Upper lobe of right lung (tissue), 1 donor: ENCODE measurements at places on chromosomes 1 and 21. TPM values are rescaled to one million over a fixed set of nuclear protein-coding genes. Genes with fewer than 3 reads are reported as not detected.

The TTLL10 gene
- not detected for total RNA-seq

The TRABD2B gene
- 1.2 TPM for total RNA-seq

The KRTAP13-2 gene
- total RNA-seq, result not detected

The PAQR6 gene
- total RNA-seq, result 1.9 TPM

The BTBD19 gene
- 9.2 TPM for total RNA-seq

The ZSCAN20 gene
- 4.3 TPM for total RNA-seq

The HMCN1 gene
- 45.4 TPM for total RNA-seq

DNA sequence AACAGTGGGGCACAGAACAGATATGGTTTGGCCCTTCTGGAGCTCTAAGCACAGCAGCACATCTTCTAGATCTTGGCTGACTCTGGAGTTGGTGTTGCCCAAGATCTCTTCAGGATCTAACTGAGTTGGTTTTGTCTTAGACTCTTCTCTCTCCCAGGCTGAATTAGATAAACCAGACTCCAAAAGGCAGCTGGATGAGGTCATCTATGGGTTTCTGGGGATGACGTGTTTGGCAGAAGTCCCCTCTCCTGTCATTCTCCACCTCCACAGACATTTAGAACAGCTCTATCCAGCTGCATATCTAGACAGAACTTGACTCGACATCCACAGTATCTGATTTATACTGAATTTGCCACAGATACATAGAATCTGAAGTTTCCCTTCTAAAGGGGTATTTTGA, 75.3 kb downstream of the ST6GALNAC5 start:
- H3K4me1 ChIP-seq, result no peaks in the 10 kb centered on the region
- no peaks in the 10 kb centered on the region for H3K36me3 ChIP-seq
- H3K4me3 ChIP-seq, result no peak overlapping the region
- H3K27me3 ChIP-seq, result no peaks in the 10 kb centered on the region
- DNase-seq, result no peak
- H3K27ac ChIP-seq, result no peak overlapping the region

GRCh38 chr1:70504176-70504820, 93.2 kb downstream of the CTH start:
- no peaks in the 10 kb centered on the region for H3K36me3 ChIP-seq
- no peaks in the 10 kb centered on the region for H3K27me3 ChIP-seq
- no peaks in the 10 kb centered on the region for H3K4me1 ChIP-seq
- H3K4me3 ChIP-seq, result no peak overlapping the region

- H3K36me3 ChIP-seq, result no peaks in the 10 kb centered on the region
- H3K27me3 ChIP-seq, result peaks cover 15% of the 10 kb centered on the region
- H3K4me1 ChIP-seq, result no peaks in the 10 kb centered on the region
- no peak overlapping the region for H3K4me3 ChIP-seq
Observed at GRCh38 chr1:37137601-37138000, 103.3 kb upstream of the GRIK3 start.

- H3K4me3 ChIP-seq, result no peak overlapping the region
- no peaks in the 10 kb centered on the region for H3K36me3 ChIP-seq
- DNase-seq, result no peak
- no peak overlapping the region for H3K27ac ChIP-seq
- H3K27me3 ChIP-seq, result no peaks in the 10 kb centered on the region
- H3K4me1 ChIP-seq, result no peaks in the 10 kb centered on the region
Observed at GRCh38 chr1:63882048-63882704, 108.4 kb downstream of the ROR1 start.

- no peak overlapping the region for H3K4me3 ChIP-seq
- no peak overlapping the region for H3K27ac ChIP-seq
- H3K36me3 ChIP-seq, result no peaks in the 10 kb centered on the region
- DNase-seq, result no peak
Observed at GRCh38 chr21:17578162-17578561, 34.5 kb downstream of the BTG3 start.

GRCh38 chr1:28540651-28541050, 12.2 kb upstream of the TRNAU1AP start:
- H3K36me3 ChIP-seq, result peaks cover 22% of the 10 kb centered on the region
- no peaks in the 10 kb centered on the region for H3K4me1 ChIP-seq
- no peak for DNase-seq
- H3K4me3 ChIP-seq, result no peak overlapping the region
- no peak overlapping the region for H3K27ac ChIP-seq

- no peaks in the 10 kb centered on the region for H3K36me3 ChIP-seq
- no peak for DNase-seq
- H3K27me3 ChIP-seq, result no peaks in the 10 kb centered on the region
- H3K27ac ChIP-seq, result no peak overlapping the region
Observed at GRCh38 chr1:50214717-50215116, 106.0 kb downstream of the ELAVL4 start.

DNA sequence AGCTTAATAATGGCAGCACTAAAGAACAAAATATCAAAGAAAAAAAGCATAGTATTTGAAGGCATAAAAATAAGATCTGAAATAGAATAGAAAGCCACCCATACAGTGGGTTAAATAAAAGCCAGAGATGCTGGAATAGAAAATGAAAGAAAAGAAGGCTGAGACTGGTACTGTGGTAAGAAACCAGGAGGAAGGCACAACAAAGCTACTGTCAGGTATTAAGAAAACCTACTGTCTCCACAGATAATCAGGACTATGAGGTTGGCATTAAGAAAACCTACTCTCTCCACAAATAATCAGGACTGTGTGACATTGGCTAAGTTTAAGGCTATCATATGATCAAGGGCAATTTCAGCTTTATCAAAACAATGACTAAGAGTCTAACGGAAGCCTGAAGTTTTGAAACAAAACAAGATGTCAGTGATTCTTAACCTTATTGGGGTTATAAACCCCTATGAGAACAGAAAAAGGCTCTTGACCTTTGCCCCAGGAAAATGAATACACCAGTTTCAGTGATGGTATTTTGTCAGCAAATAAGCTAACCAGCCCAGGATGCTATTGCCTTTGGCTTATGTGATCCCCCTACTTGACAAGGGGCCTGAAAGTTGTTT, 24.4 kb downstream of the MCOLN2 start:
- H3K4me3 ChIP-seq, result no peak overlapping the region
- no peaks in the 10 kb centered on the region for H3K4me1 ChIP-seq
- H3K27ac ChIP-seq, result no peak overlapping the region
- no peaks in the 10 kb centered on the region for H3K27me3 ChIP-seq

- no peak overlapping the region for H3K4me3 ChIP-seq
- no peaks in the 10 kb centered on the region for H3K36me3 ChIP-seq
- H3K4me1 ChIP-seq, result no peaks in the 10 kb centered on the region
Observed at GRCh38 chr21:29499734-29500343, 201.1 kb downstream of the BACH1 start.
